ENCODE measurements at places on chromosomes 7 and 10. TPM values are rescaled to one million over a fixed set of nuclear protein-coding genes. Genes with fewer than 3 reads are reported as not detected.

GRCh38 chr7:150360363-150361058 lies 8.1 kb upstream of the REPIN1 start:
- DNase-seq: no peak

GRCh38 chr10:117761695-117762094 lies 219.1 kb downstream of the EMX2 start:
- DNase-seq: no peak

- no peak for DNase-seq
Measured at GRCh38 chr10:77820349-77820748, 106.2 kb downstream of the DLG5 start.

DNA sequence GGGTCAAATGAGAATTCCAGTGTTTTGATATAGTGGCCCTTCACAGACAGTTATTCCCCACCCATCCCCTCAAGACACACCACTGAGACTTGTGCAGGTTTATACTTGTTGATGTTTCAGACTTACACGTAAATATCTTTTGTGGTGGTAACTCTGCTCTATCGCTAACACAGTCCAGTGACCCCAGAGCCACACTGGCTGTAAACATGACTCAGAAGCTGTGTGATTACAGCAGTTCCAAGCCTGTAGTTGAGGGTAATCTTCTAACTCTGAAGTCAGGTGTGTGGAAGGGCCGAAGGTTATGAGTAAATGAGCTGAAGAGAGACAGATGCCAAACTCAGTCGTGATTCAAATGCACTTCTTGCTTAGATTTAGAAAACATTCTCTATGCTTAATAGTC lies 19.4 kb downstream of the NOBOX start:
- DNase-seq: peak; percentile 32

INSYN2A gene
- total RNA-seq: not detected

DNA sequence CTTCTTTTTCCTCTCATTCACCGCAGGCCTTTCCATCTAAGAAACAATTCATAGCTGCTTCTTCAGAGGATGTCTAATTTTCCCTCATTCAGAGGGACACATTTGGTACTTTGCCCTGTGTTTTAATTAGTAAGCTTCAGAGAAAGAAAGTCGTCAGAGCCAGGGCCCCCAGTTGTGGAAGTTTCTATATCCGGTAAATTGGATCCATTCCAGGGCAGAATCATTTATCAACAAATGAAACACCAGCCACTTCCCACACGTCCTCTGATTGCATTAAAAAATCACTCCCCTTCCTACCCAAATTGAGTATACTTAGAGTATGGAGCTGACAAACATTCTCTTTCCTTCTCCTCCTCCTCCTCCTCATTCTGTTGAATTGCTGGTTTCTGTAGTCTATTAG lies 205.8 kb upstream of the HDAC9 start:
- DNase-seq: no peak

DNA sequence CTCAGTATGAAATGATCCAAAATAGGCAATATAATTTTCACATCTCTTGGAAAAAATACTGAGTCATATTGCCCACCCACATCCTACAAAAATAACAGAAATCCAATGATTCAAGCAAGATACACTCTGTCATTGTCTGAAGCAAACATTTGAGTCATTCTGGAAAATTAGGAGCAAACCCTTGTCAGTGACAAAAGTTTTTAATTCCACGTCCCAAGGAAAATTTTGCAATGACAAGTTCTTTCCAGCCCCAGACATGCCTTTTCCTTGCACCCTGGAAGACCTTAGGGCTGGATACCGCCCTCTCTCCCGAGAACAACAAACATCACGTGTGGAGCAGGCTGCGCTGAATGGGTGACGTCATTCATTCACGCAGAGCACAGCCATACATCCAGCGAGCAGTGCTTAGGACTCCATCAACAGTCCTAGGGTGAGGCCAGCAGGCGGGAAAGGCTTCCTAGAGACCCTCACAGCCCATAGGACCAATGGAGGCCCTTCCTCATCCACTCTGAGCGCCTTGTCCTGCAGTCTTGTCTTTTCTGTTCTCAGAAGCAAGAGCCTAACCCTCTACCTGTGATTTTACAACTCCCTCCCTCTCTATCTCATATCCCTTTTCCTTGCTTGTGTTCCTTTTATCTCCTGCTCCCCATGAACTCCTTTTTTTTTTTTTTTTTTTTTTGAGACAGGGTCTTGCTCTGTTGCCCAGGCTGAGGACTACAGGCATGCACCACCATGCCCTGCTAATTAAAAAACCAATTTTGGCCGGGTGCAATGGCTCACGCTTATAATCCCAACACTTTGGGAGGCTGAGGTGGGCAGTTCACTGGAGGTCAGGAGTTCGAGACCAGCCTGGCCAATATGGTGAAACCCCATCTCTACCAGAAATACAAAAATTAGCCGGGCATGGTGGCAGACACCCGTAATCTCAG lies 23.5 kb upstream of the KDM7A start:
- peak; percentile 33 for DNase-seq

- DNase-seq: no peak
Measured at GRCh38 chr10:114694062-114694461, 36.0 kb upstream of the ABLIM1 start.

DNA sequence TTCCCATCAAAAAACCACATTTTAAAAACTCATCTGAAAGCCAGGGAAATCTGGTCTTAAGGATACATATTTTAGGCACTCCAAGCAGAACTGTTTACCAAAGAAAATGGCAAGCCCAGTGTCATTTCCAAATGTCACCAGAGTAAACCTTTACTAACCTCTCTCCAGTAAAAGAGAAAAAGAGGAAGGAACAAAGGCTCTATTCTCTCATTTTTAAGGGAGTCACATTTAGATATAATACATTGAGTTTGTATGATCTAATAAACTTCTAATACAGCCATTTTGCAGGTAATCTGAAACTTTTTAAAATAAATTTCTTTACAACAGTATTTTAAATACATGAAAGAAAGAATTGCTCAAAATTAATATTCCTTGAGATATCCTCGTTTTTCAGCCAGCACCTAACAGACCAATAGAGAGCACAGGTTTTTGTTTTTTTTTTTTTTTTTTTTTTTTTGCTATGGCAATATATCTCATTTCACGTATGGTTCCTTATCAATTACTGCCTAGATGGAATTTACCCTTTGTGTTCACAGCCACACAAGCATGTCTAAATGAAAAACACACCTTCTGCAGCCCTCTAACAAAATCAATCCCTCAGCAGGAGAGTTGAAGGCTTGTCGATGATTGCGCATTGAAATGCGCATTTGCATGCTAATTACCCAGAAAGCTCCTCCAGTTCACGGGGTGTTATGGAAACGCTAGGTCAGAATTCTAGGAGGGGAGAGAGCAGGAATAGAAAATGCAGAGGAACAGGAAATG lies 39.8 kb upstream of the MSRB2 start:
- DNase-seq: no peak

- no peak for DNase-seq
Measured at GRCh38 chr10:76209135-76209534, 777.7 kb downstream of the LRMDA start.

GRCh38 chr10:12807096-12807755 lies 194.3 kb downstream of the CCDC3 start:
- DNase-seq: no peak

- no peak for DNase-seq
Measured at GRCh38 chr7:2613098-2613930, 18.5 kb upstream of the TTYH3 start.

DNA sequence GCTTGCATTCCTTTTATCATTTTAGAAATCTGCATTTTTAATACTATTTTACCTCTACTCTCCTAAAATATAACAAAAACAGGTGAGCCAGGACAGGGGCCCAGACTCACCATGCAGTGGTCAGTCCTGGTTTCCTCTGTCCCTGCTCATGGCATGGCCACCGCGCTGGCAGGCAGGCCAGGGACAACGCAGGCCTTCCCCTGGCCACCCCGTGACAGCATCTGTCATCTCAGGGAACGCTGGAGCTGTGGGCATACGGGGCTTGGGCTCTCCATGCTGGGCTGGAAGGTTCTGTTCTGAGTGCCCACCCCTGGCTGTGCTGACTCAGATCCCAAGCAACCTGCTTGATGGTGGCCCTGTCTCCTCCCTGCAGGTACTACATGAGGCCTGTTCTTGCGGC lies 35.1 kb upstream of the CDH23 start:
- no peak for DNase-seq

- no peak for DNase-seq
Measured at GRCh38 chr10:6008497-6009142, 31.3 kb upstream of the IL15RA start.

FAM24B gene
- total RNA-seq: 6.3 TPM

- no peak for DNase-seq
Measured at GRCh38 chr10:35992107-35992506, 350.0 kb upstream of the FZD8 start.

GRCh38 chr10:9302140-9302746 lies 1247.8 kb downstream of the GATA3 start:
- peak; percentile 36 for DNase-seq

POU6F2 gene
- total RNA-seq: 0.64 TPM

LDB1 gene
- 25.8 TPM for total RNA-seq

DNA sequence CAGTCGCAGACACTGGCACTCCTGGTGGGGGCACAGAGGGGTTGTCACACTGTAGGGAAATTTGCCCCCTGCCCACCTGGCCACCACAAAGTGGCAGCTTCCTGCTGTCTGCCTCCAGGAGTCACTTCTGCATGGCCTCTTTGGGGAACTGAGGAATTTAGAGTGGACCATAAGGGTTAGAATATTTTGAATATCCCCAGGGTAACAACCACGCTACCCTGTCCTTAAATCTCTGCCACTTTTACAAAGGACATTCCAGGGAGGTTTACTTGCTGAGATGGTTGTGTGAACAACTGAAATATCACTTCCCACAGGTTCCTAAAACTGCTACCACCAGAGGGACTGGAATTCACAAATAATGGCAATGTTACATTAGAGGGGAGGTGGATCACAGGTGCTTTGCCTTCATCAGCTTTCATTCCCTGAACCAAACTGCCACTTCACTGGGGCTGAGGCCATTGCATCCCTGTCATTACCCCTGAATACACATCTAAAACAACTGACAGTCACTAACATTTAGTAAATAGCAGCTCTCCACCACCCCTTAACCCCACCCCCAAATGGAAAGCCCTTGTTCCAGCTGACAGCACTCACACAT lies 88.1 kb upstream of the IFRD1 start:
- no peak for DNase-seq

- DNase-seq: no peak
Measured at GRCh38 chr7:121505540-121506182, 109.6 kb upstream of the FAM3C start.

DNA sequence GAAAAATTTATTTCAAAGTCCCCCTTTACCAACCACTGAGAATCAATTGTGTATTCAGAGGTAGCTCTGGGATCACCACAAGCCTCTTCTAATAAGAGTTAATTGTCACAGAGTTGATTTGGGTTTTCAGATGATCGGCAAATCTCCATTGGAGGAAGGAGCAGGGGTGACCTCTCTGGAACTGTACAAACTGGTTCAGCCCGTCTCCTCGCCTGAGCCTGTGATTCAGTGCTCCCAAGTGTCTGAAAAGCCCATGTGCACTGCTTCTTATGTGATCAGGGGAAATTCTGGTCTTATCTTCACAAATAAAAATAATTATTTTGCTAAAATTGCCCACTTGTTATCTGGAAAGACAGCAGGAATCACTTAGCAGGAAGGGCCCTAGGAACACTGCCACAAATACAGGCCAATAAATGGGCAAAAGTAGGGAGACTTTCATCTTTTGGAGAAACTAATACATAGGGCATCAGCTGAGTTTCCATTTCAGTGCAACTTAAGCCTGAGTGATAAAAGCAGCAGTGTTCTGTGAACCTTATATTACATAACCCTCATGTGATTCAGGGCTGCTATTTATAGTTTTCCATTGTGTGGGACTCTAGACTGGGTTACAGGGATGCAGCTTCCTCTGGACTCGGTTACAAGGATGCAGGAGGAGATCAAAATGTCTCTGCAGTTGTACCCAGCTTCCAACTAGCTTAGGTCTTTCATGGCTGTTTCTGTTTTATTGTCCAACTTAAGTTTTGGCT lies 32.3 kb downstream of the CDK1 start:
- DNase-seq: peak; percentile 55

ADAM12 gene
- total RNA-seq: not detected

- peak; percentile 25 for DNase-seq
Measured at GRCh38 chr10:5413012-5413938, 918 bp downstream of the NET1 start.

DNA sequence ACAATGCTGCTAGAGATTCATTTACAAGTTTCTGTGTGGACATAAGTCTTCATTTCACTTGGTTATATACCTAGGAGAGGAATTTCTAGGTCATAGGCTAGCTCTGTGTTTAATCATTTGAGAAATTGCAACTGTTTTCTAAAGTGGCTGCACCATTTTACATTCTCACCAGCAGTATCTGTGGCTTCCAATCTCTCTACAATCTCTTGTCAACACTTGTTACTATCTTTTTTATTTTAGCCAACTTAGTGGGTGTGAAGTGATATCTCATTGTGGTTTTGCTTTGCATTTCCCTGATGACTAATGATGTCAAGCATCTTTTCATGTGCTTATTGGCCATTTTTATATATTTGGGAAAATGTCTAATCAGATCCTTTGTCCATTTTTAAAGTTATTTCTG lies 53.0 kb upstream of the DRGX start:
- DNase-seq: no peak

GRCh38 chr7:108322925-108323832 lies 133.1 kb downstream of the NRCAM start:
- DNase-seq: no peak

GRCh38 chr10:118017850-118018249 lies 28.9 kb downstream of the RAB11FIP2 start:
- no peak for DNase-seq

ARMS2 gene
- total RNA-seq: not detected
